Left lung (tissue), 14 donors: ENCODE measurements at places on chromosomes 12 and 14.
A peak's percentile ranks its signal among the peaks of the same experiment; 100 is the strongest.

GRCh38 chr14:20578784-20579502 is 8.9 kb downstream of the RNASE11 start:
- no peaks in the 10 kb centered on the region for H3K27me3 ChIP-seq
- no peaks in the 10 kb centered on the region for H3K36me3 ChIP-seq
- no peak overlapping the region for H3K27ac ChIP-seq
- no peaks in the 10 kb centered on the region for H3K4me1 ChIP-seq
- H3K4me3 ChIP-seq = no peak overlapping the region
- DNase-seq = no peak

GRCh38 chr12:10363914-10364814 is 25.7 kb downstream of the KLRK1 start:
- no peaks in the 10 kb centered on the region for H3K36me3 ChIP-seq
- peaks cover 17% of the 10 kb centered on the region for H3K4me1 ChIP-seq
- peak overlapping the region; percentile 52 for H3K4me3 ChIP-seq

DNA sequence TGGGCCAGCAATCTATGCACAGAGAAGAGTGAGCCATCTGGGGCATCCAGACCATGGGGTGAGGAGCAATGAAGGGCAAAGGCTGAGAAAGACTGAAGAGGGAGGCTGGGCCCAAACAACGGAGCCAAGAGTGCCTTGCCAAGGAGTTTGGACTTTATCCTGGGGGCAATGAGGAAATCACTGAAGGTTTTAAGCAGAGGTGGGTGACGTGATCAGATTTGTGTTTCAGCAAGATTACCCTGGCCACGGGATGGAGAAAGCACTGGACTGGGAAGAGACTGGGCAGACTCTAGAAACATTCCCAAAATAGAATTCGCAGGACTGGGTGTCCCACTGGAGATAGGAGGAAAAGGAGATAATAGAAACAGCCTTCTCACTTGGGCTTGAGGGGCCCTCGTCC is 65.3 kb downstream of the DPF3 start:
- DNase-seq = no peak
- H3K27ac ChIP-seq = no peak overlapping the region
- no peaks in the 10 kb centered on the region for H3K36me3 ChIP-seq
- H3K4me3 ChIP-seq = no peak overlapping the region

DNA sequence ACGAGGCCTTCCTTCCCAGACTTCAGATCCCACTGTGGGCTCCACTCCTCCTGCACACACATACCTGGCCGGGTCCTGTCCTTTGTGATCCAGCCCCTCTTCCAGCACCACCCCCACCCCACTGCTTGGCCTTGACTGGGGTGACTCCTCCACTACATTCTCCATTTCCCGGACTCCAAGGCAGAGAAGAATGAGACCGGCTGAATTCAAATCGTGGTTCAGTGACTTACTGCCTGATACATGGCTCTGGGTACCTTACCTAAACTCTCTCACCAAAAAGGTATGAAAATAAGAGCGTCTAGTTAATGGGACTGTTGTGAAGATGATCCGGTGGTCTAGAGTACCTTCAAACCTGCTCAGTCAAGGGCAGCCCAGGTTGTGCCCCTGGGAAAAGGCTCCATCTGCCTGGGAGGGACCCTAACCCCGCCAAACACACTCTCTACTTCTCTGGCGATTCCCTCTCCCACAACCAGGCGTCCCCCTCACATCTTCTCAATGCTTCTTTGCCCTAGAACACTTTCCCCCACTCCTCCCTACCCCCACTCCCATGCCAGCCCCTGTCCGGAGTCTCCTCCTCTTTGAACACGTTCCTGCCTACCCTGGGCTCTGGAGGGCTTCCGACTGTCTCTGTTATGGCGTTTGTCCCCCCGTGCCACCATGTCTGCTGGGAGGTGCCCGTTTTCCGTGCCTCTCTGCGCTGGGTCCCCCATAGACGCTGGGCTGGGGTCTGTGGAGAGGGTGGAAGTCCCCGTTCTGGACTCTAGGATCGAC is 1.5 kb upstream of the ZBTB42 start:
- H3K27ac ChIP-seq = peak overlapping the region; percentile 91
- peak overlapping the region; percentile 70 for H3K4me3 ChIP-seq
- no peaks in the 10 kb centered on the region for H3K36me3 ChIP-seq
- no peak for DNase-seq
- peaks cover 70% of the 10 kb centered on the region for H3K4me1 ChIP-seq
- H3K27me3 ChIP-seq = no peaks in the 10 kb centered on the region

GRCh38 chr14:78022059-78022458 is 148.1 kb upstream of the NRXN3 start:
- no peak overlapping the region for H3K4me3 ChIP-seq
- H3K4me1 ChIP-seq = no peaks in the 10 kb centered on the region
- DNase-seq = no peak
- no peaks in the 10 kb centered on the region for H3K36me3 ChIP-seq
- H3K27ac ChIP-seq = no peak overlapping the region
- H3K27me3 ChIP-seq = no peaks in the 10 kb centered on the region

GRCh38 chr14:69234106-69234505 is 25.9 kb upstream of the GALNT16 start:
- H3K4me1 ChIP-seq = no peaks in the 10 kb centered on the region
- no peak for DNase-seq
- H3K27ac ChIP-seq = no peak overlapping the region
- H3K27me3 ChIP-seq = no peaks in the 10 kb centered on the region

GRCh38 chr12:3491938-3492792 is 1.2 kb downstream of the PRMT8 start:
- H3K4me3 ChIP-seq = no peak overlapping the region
- peak; percentile 84 for DNase-seq
- H3K27me3 ChIP-seq = peaks cover 87% of the 10 kb centered on the region
- H3K27ac ChIP-seq = no peak overlapping the region
- no peaks in the 10 kb centered on the region for H3K4me1 ChIP-seq

DNA sequence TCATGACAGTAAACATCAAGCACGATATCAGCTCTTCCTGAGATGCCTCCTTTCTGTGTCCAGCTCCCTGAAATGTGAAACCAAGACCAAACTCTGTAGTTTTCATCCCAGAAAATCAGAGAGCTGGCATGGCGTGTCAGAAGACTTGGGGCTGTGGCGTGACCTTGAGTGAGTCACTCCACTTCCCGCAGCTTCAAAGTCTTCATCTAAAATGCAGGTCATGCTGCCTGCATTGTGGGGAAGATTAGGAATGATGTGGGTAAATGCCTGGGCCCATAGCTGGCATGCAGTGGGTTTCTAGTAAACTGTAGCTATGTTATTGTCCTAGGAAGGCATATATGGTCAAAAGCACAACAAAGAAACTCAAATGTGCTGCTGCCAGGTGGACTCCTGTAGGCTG is 28.8 kb downstream of the OAS2 start:
- no peak for DNase-seq
- H3K4me1 ChIP-seq = no peaks in the 10 kb centered on the region
- H3K27me3 ChIP-seq = no peaks in the 10 kb centered on the region
- H3K36me3 ChIP-seq = peaks cover 93% of the 10 kb centered on the region

DNA sequence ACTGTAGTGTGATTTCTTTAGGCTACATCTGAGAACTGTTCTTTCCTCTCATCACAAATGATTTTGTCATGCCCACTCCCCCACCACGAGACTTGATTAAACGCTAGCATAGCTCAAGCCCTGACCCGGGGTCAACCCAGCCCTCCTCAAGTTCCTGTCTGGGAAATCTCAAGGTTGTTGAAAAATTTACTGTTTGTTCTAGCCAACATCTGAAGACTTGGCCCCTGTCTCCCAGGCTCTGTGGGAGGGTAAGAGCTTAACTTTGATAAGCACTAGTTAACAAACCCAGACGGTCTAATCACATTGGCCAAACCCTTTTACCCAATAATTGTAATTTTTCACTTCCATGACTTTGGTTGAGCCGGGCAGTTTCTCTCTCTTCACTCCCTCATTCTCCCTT is 86.2 kb upstream of the AMIGO2 start:
- H3K4me3 ChIP-seq = no peak overlapping the region
- no peaks in the 10 kb centered on the region for H3K27me3 ChIP-seq
- H3K36me3 ChIP-seq = no peaks in the 10 kb centered on the region
- H3K27ac ChIP-seq = no peak overlapping the region

DNA sequence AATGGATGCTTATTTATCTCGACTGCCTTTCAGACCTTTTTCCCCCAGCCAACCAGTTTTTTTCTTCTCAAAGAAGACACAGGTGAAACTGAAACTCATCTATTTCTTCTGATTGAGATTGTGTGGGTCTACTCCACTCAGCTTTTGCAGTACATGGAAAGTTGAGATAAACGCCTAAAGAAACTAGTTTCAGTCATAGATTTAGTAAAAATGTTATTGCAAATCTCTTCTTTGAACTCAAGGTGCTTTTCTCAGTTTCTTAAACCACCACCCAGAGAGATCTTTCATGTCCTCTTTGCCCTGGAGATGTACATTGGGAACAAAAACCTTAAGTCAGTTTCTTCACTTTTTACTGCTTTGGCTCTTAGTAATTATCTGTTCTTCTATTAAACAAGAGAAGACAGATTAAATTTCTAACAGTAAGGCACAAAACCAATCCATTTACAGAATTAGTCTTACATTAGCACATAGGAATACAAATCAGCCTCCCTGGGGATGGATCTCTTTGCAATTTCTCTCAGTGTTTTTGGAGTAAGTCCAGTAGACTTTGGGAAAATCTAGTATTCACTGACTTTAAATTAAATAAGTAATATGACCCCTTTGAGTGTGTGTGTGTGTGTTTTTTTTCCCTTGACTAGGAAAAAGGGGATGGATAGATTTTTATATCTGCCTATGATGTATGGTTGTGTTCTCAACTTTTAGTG is 11.6 kb downstream of the FBXW8 start:
- H3K27me3 ChIP-seq = no peaks in the 10 kb centered on the region
- H3K4me1 ChIP-seq = peaks cover 15% of the 10 kb centered on the region
- no peak overlapping the region for H3K27ac ChIP-seq
- DNase-seq = no peak
- H3K4me3 ChIP-seq = no peak overlapping the region

- H3K27ac ChIP-seq = no peak overlapping the region
- no peaks in the 10 kb centered on the region for H3K4me1 ChIP-seq
- DNase-seq = no peak
- H3K4me3 ChIP-seq = no peak overlapping the region
- H3K36me3 ChIP-seq = peaks cover 15% of the 10 kb centered on the region
Measured at GRCh38 chr14:50717811-50718210, 49.7 kb upstream of the SAV1 start.

- peaks cover 99% of the 10 kb centered on the region for H3K4me1 ChIP-seq
- H3K27me3 ChIP-seq = no peaks in the 10 kb centered on the region
- H3K4me3 ChIP-seq = no peak overlapping the region
- DNase-seq = no peak
- no peaks in the 10 kb centered on the region for H3K36me3 ChIP-seq
Measured at GRCh38 chr14:77040741-77041653, 12.5 kb upstream of the IRF2BPL start.

DNA sequence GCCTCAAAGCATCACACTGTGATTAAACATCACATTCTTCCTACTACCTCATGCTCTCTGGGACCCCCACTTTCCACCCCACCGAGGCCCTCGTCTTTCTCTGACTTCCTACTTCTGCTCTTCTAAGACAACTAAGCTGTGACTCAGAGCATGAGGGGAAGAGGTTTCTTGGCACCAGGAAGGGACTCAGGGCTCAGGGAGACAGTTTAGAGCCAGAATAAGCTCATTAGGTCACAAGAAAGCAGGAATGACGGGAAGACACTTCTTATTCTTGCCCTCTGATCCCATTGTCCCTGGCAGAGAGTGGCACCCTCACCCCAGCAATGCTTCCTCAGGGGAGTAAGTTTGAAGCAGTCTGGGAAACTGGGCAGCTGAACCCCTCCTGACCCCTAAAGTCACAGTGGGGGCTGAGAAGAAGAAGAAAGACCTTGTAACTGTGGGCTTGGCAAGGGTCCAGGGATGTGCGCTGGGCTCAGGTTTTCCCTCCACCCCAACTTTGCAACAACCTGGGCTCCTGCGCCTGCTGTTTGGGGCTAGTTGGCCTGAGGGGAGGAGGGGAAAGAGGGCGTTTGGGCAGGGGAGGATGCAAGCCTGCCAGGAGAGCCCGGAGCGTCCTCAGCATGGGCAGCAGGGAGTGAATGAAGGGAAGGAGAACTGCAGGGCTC is 64.6 kb upstream of the ACTN1 start:
- H3K27me3 ChIP-seq = no peaks in the 10 kb centered on the region
- H3K4me3 ChIP-seq = no peak overlapping the region
- DNase-seq = no peak
- H3K4me1 ChIP-seq = peaks cover 81% of the 10 kb centered on the region

- H3K27me3 ChIP-seq = no peaks in the 10 kb centered on the region
- no peaks in the 10 kb centered on the region for H3K36me3 ChIP-seq
- H3K27ac ChIP-seq = peak overlapping the region; percentile 8
- no peak overlapping the region for H3K4me3 ChIP-seq
Measured at GRCh38 chr12:49259452-49259851, 5.4 kb upstream of the TUBA1C start.

GRCh38 chr14:97276573-97276972 is 479.4 kb downstream of the VRK1 start:
- no peak for DNase-seq
- H3K4me3 ChIP-seq = no peak overlapping the region
- H3K27me3 ChIP-seq = no peaks in the 10 kb centered on the region
- no peaks in the 10 kb centered on the region for H3K36me3 ChIP-seq

DNA sequence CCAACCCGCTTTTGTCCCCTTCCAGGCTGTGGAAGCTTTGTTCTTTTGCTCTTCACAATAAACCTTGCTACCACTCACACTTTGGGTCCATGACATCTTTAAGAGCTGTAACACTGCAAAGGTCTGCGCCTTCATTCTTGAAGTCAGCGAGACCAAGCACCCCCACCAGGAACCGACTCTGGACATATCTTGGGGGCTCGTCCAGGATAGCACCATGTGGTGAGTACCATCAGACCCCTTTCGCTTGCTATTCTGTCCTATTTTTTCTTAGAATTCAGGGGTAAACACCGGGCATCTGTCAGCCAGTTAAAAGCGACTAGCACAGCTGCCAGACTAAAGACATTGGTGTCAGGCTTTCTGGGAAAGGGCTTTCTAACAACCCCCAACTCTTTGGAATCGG is 137.6 kb upstream of the PPFIA2 start:
- no peaks in the 10 kb centered on the region for H3K4me1 ChIP-seq
- no peaks in the 10 kb centered on the region for H3K36me3 ChIP-seq
- no peak overlapping the region for H3K27ac ChIP-seq
- no peak overlapping the region for H3K4me3 ChIP-seq
- DNase-seq = no peak
- H3K27me3 ChIP-seq = no peaks in the 10 kb centered on the region

- H3K27me3 ChIP-seq = peaks cover 9% of the 10 kb centered on the region
- peaks cover 12% of the 10 kb centered on the region for H3K4me1 ChIP-seq
- DNase-seq = no peak
- no peak overlapping the region for H3K4me3 ChIP-seq
Measured at GRCh38 chr12:116697716-116698115, 40.2 kb downstream of the SPRING1 start.

GRCh38 chr14:59337141-59337611 is 128.0 kb downstream of the GPR135 start:
- DNase-seq = peak; percentile 59
- peak overlapping the region; percentile 72 for H3K27ac ChIP-seq
- H3K4me1 ChIP-seq = peaks cover 30% of the 10 kb centered on the region
- H3K4me3 ChIP-seq = no peak overlapping the region

- H3K4me1 ChIP-seq = no peaks in the 10 kb centered on the region
- no peak for DNase-seq
- no peaks in the 10 kb centered on the region for H3K27me3 ChIP-seq
- no peak overlapping the region for H3K4me3 ChIP-seq
- no peak overlapping the region for H3K27ac ChIP-seq
Measured at GRCh38 chr12:18486036-18486435, 224.7 kb downstream of the PIK3C2G start.

- H3K27ac ChIP-seq = peak overlapping the region; percentile 95
- no peaks in the 10 kb centered on the region for H3K27me3 ChIP-seq
- H3K4me1 ChIP-seq = peaks cover 67% of the 10 kb centered on the region
- no peak for DNase-seq
Measured at GRCh38 chr14:68976160-68977067, 2.7 kb downstream of the ACTN1 start.
